ENCODE measurements at places on chromosomes 7 and 10.

GRCh38 chr7:2853147-2853546 lies 9.0 kb upstream of the GNA12 start:
- no peak for DNase-seq

DNA sequence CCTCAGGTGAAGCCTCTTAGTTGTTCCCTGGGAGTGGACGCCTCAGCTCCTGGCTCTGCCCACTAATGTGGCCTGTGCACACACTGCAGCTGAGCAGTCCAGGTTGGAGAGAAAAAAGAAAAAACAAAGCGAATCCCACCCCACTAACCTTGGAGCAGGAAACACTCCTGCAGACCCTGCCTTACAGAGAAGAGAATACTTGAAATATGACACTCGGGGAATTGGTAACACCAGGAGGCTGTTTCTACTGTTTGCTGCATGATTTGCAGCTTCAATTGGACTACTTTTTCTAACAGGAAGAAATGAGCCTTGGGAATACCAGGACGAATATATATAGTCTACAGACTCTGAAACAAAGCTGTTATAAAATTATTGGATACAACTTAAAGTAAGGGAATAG lies 22.2 kb downstream of the CDHR3 start:
- DNase-seq: no peak

DNA sequence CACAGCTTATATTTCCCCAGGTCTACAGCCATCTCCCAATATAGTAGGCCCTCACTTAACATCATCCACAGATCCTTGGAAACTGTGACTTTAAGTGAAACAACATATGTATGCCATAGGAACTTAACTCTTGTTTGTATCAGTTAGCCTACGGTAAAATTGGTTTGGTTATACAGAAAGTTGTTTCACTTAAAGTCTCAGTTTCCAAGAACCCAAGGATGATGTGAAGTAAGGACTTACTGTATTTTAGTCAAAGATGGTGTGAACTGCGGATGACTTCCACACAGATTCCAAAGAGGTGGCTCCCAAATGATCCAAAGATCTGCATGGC lies 56.4 kb upstream of the MRLN start:
- DNase-seq: no peak

- DNase-seq: no peak
Measured at GRCh38 chr7:99390941-99391602, 16.5 kb downstream of the ARPC1B start.

- no peak for DNase-seq
Measured at GRCh38 chr7:155865830-155866525, 53.7 kb upstream of the SHH start.

DNA sequence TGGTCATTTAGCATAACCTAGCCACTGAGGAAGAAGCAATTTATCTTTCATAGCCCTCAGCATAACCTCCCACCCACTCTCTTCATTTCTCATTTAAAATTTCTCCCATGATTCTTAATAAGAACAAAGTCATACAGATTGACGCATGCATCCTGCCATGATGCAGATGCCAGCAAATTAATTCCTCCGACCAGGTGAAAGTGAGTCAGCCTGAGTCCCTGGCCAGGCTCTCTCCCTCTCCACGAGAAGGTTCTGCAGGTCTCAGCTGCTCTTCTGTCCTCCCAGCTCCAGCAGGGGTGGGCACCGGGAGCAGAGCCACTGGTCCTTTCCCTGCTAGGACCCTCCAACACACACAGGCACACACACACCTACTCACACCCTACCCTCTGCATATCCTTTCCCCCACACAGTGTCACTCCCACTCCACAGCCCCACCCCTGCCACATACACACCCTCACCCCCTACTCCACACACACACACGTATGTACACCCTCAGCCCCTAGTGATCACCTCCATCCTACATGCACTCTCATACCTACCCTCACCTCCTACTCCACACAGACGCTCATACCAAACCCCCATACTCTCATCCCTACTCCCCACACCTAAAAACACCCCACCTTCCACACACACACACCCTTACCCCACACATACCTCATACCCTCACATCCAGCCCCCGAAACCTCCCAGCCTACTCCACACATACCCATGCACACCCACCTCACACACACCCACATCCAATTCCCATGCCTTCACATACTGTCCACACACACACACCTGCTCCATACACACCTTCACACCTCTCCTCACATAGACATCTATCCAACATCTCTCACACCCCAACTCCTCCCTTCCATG lies 78.0 kb downstream of the FAM13C start:
- DNase-seq: no peak

DNA sequence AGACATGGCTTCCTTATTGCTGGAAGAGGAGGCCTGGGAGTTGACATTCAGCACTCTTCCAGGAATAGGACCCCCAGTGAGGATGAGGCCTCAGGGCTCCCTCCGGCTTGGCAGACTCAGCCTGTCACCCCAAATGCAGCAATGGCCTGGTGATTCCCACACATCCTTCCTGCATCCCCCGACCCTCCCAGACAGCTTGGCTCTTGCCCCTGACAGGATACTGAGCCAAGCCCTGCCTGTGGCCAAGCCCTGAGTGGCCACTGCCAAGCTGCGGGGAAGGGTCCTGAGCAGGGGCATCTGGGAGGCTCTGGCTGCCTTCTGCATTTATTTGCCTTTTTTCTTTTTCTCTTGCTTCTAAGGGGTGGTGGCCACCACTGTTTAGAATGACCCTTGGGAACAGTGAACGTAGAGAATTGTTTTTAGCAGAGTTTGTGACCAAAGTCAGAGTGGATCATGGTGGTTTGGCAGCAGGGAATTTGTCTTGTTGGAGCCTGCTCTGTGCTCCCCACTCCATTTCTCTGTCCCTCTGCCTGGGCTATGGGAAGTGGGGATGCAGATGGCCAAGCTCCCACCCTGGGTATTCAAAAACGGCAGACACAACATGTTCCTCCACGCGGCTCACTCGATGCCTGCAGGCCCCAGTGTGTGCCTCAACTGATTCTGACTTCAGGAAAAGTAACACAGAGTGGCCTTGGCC lies 4.3 kb downstream of the PGAM2 start:
- no peak for DNase-seq

Measured in AML-193 (cell line).